ENCODE measurements at places on chromosomes 4 and X.

DNA sequence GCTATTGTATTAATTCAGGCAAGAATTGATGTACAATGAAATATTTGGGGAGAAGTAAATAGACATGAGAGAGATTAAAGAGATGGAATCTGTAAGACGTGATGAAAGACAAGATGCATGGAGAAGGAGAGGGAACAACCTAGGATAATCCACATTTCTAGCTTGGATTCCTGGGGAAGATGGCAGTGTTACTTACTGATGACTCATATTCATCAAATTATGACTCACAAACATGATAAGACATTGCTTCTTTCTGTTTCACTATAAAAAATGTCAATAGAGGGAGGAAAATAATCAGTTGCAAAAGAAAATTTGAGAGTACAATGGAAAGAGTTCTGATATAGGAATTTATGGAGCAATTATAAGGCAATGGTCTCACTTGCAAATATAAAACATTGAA, 104.1 kb upstream of the BMP3 start:
- no peak for DNase-seq

DNA sequence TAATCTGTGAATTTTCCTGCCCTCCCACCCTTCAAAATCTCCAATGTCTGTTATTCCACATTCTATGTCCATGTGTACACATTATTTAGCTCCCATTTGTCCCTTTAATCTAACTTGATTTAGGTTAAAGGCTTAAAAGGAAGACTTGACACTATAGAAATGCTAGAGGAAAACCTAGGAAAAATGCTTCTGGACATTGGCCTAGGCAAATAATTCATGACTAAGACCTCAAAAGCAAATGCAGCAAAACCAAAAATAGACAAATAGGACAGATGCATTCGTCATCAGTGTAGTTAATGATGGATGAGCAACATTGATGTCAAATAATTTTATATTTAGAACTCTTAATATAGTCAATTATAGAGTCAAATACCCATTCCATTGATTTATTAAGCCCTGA, 36.9 kb downstream of the INTU start:
- no peak for DNase-seq

GRCh38 chrX:144275843-144276242, 392.0 kb downstream of the UBE2NL start:
- DNase-seq = no peak

DNA sequence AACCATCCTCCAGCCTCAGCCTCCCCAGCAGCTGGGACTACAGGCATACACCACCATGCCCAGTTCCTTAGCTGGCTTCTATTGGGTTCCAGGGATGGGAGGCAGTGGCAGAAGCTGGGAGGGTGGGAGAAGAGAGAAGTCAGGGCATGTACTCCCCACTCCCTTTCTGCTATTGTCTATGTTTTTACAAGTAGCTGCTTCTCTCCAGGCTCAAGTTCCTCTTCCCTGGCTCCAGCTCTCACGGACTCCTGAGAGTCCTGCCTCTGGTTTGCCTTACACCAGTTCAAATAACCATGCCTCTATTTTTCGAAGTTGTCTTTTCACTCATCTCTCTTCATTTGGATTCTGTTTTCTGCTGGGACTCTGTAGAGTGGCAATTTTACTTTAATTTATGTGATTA, 2.9 kb downstream of the TBC1D9 start:
- DNase-seq = no peak

DNA sequence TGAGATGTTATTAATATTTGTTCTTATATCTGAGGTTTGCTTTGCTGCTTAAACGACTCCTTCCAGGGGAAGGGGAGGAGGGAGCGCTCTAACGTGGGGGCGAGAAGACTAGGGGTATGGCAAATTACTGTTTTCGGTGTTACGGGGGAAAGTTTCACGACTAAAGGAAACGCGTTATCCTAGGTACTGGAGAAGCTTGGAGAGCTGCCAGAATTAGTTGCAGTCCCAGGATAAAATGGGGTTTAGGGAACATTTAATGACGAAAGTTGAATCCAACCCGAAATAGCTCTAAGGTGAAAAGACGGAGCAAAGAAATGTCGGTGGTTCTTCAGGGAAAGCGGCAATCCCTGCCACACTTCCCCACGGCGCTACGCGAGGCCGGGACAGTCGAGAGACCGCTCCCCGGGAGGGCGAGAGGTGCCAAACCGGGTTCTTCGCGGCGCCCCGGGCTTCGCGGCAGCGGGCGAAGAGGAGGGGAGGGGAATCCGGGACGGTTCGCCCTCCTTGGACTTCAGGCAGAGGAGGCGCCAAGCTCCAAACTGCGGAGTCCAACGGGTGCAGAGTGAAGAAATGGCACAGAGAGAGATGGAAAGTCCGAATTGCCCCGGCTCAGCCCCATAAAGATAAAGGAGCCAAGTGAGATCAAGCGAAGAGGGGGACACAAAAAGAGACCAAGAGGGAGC, 724 bp downstream of the THOC2 start:
- no peak for DNase-seq

DNA sequence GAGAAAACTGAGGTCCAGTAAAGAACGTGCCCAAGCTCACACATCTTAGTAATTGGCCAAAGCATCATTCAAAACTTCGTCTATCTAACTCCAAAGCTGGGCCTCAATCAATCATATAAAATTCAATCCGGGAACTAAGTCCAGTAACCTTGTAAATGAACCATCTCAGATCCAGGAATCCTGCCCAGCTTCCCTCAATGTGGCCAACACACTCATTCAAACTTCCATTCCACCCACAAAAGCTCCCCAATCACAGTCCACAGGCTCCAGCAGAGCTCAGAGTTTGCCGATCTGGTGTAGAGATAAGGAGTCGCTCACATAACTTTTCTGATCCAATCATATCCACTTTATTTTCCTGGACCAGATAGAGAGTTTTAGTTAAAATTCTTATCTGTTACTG, 144.8 kb downstream of the SPATA18 start:
- DNase-seq = no peak

- no peak for DNase-seq
These were observed 7.8 kb downstream of the TIGD2 start for GRCh38 chr4:89119166-89119565.

DNA sequence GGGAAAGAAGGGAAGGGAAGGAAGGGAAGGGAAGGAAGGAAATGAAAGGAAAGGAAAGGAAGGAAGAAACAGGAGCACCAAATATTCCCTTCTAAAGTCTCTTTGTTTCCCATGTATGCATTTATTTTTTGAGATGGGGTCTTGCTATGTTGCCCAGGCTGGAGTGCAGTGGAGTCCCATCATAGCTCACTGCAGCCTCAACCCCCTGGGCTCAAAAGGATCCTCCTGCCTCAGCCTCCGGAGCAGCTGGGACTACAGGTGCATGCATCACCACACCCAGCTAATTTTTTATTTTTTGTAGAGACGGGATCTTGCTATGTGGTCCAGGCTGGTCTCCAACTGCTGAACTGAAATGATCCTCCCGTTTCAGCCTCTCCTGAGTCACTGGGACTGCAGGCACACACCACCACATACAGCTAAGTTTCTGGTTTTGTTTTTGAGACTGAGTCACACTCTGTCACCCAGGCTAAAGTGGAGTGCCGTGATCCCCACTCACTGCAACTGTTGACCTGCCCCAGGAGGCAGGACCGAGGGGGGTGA, 102.8 kb downstream of the CRLF2 start:
- DNase-seq = no peak

DNA sequence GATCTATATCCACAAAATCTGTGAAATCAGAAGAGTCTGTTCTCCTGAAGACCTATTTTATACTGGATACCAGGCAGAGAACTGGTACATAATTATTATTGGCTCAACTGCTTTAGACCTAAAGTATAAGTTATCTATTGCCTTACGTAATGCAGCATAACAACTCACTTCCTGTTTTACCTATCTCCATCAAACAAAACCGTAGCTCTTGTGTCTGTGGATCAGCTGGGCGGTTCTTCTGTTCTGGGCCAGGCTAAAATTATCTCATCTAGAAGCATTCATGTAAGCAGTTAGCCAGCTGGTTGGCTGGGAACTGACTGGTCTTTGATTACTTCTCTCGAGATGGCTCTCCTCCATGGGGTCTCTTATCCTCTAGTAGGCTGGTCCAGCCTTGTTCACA, 57.8 kb downstream of the PPP1R2C start:
- DNase-seq = no peak

- DNase-seq = no peak
These were observed 28.8 kb downstream of the RBM47 start for GRCh38 chr4:40600850-40601249.

DNA sequence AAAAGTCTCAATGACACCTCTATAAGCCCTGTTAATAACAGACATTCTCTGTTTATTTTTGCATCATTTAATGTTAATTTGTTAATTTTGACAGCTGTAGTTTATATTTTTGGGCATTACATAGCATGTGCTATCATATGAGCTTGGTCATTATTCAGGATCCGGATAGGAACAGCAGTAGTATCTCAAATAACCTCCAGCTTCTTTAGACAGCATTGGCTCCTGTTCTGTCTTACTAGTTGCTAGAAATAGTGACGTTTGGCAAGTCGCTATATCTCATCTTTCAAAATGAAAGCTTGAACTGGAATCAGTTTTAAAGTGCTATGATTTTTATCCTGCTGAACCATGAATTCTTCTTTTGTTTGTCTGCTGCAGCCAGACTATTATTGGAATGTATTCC, 9.0 kb upstream of the ADGRA3 start:
- DNase-seq = no peak

GRCh38 chr4:17068891-17069290, 170.4 kb upstream of the LDB2 start:
- DNase-seq = no peak

- no peak for DNase-seq
These were observed 170.9 kb downstream of the IL15 start for GRCh38 chr4:141807103-141807891.

- no peak for DNase-seq
These were observed 6.7 kb upstream of the USP11 start for GRCh38 chrX:47226071-47226470.

GRCh38 chr4:155789391-155789790, 30.6 kb downstream of the GUCY1B1 start:
- DNase-seq = no peak

- no peak for DNase-seq
These were observed 99.9 kb downstream of the DCLK2 start for GRCh38 chr4:150178161-150178560.

- no peak for DNase-seq
These were observed 111.6 kb downstream of the BTC start for GRCh38 chr4:74682567-74683359.

- no peak for DNase-seq
These were observed 519 bp downstream of the FOXO4 start for GRCh38 chrX:71095981-71096759.

DNA sequence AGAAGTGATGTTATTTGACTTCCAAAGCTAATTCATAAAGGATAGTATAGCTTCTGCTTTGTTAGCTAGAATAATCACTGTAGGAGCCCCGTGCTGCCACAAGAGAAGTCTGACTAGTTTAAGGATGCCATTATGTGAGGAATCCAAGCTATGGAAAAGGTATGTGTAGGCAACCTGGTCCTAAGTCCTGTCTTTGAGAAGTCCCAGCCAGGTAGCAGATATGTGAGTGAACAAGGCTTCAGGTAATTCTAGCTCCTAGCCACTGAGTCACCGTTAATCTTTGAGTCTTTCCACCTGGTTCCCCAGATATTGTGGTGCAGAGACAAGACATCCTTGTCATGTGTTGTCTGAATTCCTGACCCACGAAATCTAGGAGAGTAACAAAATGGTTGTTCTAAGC, 55.5 kb downstream of the BMP3 start:
- no peak for DNase-seq

DNA sequence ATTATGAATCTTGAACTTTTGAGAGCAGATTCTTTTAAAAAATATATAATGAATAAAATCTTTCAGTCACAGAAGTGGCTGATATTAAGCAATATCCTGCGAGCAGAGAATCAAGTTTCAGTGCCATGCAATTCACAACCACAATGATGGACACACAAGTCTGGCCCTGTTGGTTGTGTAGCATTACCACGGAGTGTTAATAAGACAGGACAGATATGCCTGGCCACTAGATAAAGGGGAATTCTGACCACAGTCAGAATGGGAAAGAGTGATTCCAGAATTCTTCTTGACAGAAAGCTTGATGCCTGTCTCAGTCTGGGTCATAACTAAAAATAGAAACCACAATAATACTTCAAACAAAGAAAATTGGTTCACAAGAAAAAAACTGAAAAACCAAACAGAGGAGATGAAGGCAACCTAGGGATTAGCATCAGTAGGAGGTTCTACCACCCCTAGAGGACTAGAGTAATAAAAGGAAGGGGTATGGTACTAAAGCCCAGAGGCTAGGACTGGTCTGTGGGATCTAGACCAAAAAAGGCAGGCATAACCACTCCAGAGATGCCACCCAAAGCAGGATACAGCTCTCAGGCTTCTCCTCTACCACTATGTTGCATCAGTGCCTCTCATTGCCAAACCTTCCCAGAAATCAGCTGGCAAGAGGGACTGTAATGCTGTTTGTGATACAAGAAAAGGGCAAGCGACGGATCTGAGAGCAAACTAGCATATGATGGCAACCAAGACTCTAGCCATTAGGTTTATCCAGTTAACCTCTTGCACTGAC, 59.0 kb downstream of the RNF150 start:
- DNase-seq = no peak

- DNase-seq = no peak
These were observed 148.4 kb upstream of the CLNK start for GRCh38 chr4:10832806-10833628.

- no peak for DNase-seq
These were observed 70.1 kb upstream of the CBR4 start for GRCh38 chr4:169079942-169080827.

GRCh38 chr4:42172128-42172790, 19.8 kb upstream of the BEND4 start:
- no peak for DNase-seq

GRCh38 chrX:138756234-138756633, 44.7 kb upstream of the FGF13 start:
- no peak for DNase-seq

- DNase-seq = no peak
These were observed 59.0 kb downstream of the GSTCD start for GRCh38 chr4:105767579-105767978.

GRCh38 chrX:125205133-125205917, 114.3 kb upstream of the TEX13C start:
- DNase-seq = no peak

DNA sequence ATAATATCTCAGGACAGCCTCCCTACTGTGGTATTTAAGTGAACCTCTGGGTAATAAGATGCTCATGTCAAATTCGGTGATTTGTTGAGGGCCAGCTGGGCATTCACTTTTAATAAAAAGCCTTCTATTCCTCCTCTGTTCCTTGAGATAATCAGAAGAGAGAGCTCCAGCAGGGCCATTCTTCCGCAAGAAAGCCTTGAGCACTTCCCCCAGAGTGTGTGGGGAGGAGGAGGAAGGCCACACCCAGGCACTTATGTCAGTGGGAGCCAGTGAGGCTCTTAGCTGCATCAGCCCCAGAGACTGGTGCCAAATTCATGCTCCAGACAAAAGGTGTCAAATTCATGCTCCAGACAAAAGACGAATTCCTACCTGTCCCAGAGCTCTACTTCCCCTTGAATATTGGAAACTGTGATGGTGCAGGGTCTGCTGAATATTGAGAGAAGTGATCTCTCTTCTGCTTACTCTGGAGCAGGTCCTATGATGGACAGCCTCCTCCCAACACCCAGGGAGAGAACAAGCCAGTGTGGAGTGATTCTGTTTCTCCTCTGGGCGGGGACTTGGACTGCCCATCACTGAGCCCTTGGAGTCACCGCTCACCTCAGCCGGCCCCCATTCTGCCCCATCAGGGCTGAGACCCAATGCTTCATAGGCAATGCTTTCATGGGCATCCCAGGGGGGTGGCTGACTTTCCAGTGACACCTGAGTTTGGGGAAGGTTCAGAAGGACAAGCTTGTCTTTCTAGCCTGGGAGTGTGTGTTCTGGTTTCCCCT, 68.1 kb downstream of the FHDC1 start:
- DNase-seq = no peak

All from CD4-positive, alpha-beta T cell treated with Interleukin-6 at 100 ng/mL for 8 hours (primary cell).